ENCODE measurements at places on chromosomes 2 and 18.
A peak's percentile ranks its signal among the peaks of the same experiment; 100 is the strongest.

DNA sequence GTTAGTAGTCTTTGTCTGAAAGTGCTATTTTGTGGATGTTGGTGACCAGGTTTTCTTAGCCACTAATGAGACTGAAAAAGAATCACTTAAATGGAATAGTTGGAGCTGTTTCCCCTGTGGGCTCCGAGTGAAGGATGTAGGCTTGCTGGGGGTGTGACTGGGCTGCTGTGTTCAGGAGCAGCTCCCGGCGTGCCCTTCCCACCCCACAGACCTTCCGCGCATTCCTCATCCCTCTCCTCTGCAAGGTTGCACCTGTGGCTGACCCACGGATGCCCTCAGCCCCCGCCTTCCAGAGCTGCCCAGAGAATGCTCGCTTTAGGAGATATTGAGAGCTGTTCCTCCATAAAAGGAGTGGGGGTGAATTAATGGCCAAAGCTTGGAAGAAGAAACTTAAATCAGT lies 174.3 kb downstream of the LDLRAD4 start:
- H3K27me3 ChIP-seq = peaks cover 16% of the 10 kb centered on the region
- DNase-seq = no peak
- H3K4me3 ChIP-seq = no peak overlapping the region
- H3K27ac ChIP-seq = no peak overlapping the region
- H3K36me3 ChIP-seq = no peaks in the 10 kb centered on the region

GRCh38 chr18:58394602-58395425 lies 234.1 kb downstream of the ALPK2 start:
- no peak for DNase-seq
- H3K27me3 ChIP-seq = no peaks in the 10 kb centered on the region
- H3K4me1 ChIP-seq = peaks cover 63% of the 10 kb centered on the region
- H3K27ac ChIP-seq = no peak overlapping the region
- peaks cover 19% of the 10 kb centered on the region for H3K36me3 ChIP-seq

DNA sequence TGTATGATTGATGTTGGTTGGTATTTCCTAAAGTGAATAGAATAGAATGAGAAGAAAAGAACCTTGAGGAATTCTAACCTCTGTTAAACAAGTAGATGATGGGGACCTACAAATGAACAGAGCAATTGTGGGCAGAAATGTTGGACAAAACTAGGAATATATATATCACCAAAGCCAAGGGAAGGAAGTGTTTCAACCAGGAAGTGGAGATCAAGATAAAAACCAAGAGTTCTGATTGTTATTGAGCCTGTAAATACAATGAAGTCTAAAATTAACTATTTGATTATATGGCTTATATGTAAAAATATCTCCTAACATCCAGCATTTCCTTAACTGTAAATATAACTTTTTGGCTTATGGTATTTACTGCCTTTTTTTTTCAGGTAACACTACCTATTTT lies 730.0 kb downstream of the SOCS6 start:
- no peak overlapping the region for H3K27ac ChIP-seq
- H3K36me3 ChIP-seq = no peaks in the 10 kb centered on the region
- H3K27me3 ChIP-seq = peaks cover 5% of the 10 kb centered on the region
- no peak overlapping the region for H3K4me3 ChIP-seq
- DNase-seq = no peak
- H3K4me1 ChIP-seq = no peaks in the 10 kb centered on the region

DNA sequence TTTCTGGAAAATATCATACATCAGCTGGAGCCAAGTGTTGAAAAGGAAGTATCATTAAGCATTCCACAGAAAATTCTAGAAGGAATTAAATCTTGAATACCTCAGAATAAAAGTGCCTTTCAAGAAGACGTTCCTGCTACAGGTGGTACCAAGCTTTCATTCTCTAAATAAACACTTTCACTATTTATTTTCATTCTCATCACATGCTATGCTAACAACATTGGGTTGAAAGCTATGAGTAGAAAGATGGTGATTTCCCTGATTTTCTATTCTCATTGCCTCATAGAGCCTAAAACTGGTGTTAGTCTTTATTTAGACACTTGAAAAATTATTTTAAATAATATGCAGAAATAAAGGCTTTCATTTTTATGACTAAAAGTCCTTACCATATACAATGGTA lies 324.7 kb downstream of the LRP1B start:
- no peak overlapping the region for H3K4me3 ChIP-seq
- H3K4me1 ChIP-seq = peaks cover 11% of the 10 kb centered on the region
- H3K27ac ChIP-seq = no peak overlapping the region

DNA sequence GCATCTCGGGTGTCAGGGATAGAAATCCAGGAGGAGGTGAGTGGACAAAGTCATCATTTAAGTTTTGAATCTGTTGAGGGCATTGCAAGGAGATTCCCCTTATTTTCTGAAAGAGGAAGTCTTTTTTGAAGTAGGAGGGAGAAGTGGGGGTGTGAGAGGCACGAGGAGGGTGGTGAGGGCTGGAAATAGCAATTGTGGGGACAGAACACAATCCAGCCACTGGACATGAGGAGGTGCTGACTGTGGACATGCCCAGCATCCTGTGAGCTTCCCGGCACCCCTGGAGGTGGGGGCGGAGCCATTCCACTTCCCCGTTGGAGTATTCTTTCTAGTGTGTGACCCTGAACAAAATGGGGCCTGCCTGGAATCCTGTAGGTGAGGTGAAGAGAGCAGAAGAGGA lies 310.7 kb upstream of the EPAS1 start:
- H3K27ac ChIP-seq = no peak overlapping the region
- DNase-seq = no peak
- no peaks in the 10 kb centered on the region for H3K36me3 ChIP-seq
- H3K4me3 ChIP-seq = no peak overlapping the region

GRCh38 chr18:42413870-42414269 lies 458.8 kb downstream of the PIK3C3 start:
- H3K27me3 ChIP-seq = no peaks in the 10 kb centered on the region
- DNase-seq = no peak
- peaks cover 7% of the 10 kb centered on the region for H3K36me3 ChIP-seq
- H3K4me1 ChIP-seq = no peaks in the 10 kb centered on the region

GRCh38 chr2:40148334-40148733 lies 303.6 kb downstream of the SLC8A1 start:
- no peak overlapping the region for H3K27ac ChIP-seq
- H3K27me3 ChIP-seq = peaks cover 3% of the 10 kb centered on the region
- DNase-seq = no peak
- no peaks in the 10 kb centered on the region for H3K36me3 ChIP-seq
- no peak overlapping the region for H3K4me3 ChIP-seq
- H3K4me1 ChIP-seq = peaks cover 6% of the 10 kb centered on the region

DNA sequence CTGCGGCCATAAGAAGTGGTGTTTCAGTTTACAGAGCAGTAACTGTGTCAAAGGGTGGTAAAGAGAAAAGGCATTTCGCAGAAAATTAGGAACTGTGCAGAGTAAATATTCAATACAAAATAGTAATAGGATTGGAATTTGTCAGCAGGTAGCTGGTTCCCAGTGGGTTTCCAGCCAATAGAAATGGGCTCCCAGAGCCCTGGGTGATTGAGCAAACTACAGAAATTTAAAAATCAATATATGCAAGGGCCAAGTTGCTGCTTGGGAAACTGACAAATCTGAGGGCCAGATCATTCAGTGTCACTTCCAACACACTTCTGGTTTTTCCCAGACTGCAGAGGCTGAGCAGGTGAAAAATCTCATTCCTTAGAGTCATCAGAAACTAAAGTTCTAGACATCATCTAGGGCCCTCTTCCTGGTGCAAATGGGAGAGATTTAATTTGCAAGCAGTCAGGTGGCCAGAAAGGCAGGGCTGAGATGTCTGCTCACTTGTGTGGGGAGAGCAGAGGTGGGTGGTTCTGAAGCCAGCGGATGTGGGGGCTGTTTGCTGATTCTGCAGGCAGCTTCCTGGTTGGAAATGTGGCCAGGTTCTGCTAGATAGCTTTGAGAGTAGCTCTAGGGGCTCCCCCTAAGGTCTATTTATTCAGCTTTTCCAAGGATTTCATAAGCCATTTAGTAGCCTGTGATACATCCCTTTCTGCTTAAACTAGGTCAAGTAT lies 182.4 kb downstream of the NCK2 start:
- no peaks in the 10 kb centered on the region for H3K36me3 ChIP-seq
- DNase-seq = no peak
- H3K4me3 ChIP-seq = no peak overlapping the region
- H3K4me1 ChIP-seq = peaks cover 11% of the 10 kb centered on the region

DNA sequence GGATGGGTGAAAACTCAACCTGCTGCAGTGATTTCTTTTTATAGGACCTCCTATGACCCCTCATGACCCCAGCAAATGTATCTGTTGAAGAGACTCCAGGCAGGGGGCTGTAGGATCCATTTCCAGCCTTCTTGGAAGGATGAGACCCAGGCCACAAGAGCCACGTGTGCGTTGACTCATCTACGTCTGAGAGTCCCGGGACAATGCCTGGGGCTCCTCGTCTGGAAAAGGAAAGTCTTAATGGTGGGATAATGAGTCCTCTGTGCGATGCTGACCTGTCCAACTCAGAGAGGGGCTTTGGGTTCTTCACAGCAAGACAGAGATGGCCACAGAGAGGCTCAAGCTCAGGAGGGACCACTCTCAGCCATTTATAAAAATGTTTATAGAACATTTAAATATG lies 80.8 kb downstream of the SMIM21 start:
- H3K4me3 ChIP-seq = no peak overlapping the region
- H3K4me1 ChIP-seq = peaks cover 77% of the 10 kb centered on the region
- peaks cover 3% of the 10 kb centered on the region for H3K36me3 ChIP-seq

DNA sequence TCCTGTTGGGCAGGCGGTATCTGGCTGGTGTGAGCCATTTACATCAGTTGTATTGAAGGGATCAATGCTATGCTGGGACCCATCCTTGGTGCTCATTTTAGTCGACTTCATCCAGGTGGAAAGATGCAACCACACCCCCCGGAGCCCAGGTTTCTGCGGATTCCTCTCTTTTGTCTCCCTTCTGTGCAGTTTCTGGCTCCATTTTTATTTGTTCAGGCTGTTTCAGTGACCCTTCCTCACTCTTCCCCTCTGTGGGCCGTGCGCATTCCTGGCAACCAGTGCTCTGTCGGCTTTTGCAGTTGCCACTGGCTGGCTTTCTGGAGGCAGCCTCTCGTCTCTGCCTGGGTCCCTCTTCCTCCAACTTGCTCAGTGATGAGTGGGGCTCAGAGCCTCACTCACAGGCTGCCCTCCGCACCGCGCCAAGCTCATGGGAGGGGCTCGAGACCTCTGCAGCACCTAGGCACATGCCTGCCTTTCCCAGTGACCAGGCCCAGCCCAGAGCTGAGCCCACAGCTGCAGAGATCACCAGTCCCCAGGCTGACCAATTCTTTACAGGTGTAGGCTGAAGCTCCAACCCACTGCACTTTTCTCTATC lies 12.1 kb downstream of the SH3RF3 start:
- no peaks in the 10 kb centered on the region for H3K36me3 ChIP-seq
- no peak for DNase-seq
- H3K4me3 ChIP-seq = no peak overlapping the region
- H3K27ac ChIP-seq = no peak overlapping the region

- no peak overlapping the region for H3K4me3 ChIP-seq
- H3K27me3 ChIP-seq = no peaks in the 10 kb centered on the region
- no peaks in the 10 kb centered on the region for H3K36me3 ChIP-seq
These were observed 545.8 kb downstream of the ARHGAP15 start for GRCh38 chr2:143675021-143675420.

- peak overlapping the region; percentile 45 for H3K4me3 ChIP-seq
- no peaks in the 10 kb centered on the region for H3K36me3 ChIP-seq
- DNase-seq = no peak
- no peak overlapping the region for H3K27ac ChIP-seq
These were observed 1.2 kb upstream of the RAD51AP2 start for GRCh38 chr2:17519486-17519885.

GRCh38 chr2:197426723-197427603 lies 7.9 kb downstream of the SF3B1 start:
- no peak overlapping the region for H3K4me3 ChIP-seq
- H3K4me1 ChIP-seq = peaks cover 33% of the 10 kb centered on the region
- peak overlapping the region; percentile 84 for H3K27ac ChIP-seq
- H3K27me3 ChIP-seq = no peaks in the 10 kb centered on the region
- peaks cover 34% of the 10 kb centered on the region for H3K36me3 ChIP-seq

DNA sequence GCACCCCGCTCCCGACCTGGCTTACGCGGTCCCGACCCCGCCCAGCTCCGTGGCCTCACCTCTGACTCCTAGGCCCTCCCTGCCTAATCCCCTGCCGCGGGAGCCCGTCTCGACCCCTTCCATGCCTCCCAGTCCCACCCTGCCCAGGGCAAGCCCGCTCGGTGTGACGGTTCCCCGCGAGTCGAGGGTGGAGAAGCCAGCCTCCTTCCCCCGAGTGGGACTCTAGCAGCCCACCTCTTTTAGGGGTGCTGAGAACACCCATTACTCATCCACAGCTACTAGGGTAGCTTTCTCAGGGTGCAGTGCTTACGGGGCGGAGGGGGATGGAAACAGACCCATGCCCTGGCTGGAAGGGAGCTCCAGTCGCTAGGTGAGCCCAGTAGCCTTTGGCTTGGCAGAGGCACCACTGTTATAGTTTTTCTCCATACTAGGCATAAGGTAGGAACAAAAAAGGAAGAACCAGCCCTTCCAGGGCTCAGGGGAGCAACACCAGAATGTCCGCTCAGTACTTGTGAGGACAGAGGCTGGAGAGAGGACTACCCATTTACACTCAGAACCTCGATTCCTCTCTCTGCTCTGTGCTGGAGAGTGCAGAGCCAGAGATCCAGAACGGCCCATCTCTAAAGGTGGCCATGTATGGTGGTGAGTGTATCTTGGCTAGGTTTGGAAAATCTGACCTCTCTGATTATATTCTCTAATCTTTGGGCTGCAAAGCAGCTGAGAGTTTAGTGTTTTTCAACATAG lies 606 bp downstream of the AGBL5 start:
- H3K4me3 ChIP-seq = peak overlapping the region; percentile 94
- H3K4me1 ChIP-seq = peaks cover 26% of the 10 kb centered on the region
- no peak for DNase-seq
- H3K36me3 ChIP-seq = peaks cover 38% of the 10 kb centered on the region
- H3K27me3 ChIP-seq = peaks cover 14% of the 10 kb centered on the region
- H3K27ac ChIP-seq = peak overlapping the region; percentile 72

- H3K4me1 ChIP-seq = no peaks in the 10 kb centered on the region
- no peak overlapping the region for H3K27ac ChIP-seq
These were observed 22.5 kb upstream of the LRP2 start for GRCh38 chr2:169384816-169385215.

DNA sequence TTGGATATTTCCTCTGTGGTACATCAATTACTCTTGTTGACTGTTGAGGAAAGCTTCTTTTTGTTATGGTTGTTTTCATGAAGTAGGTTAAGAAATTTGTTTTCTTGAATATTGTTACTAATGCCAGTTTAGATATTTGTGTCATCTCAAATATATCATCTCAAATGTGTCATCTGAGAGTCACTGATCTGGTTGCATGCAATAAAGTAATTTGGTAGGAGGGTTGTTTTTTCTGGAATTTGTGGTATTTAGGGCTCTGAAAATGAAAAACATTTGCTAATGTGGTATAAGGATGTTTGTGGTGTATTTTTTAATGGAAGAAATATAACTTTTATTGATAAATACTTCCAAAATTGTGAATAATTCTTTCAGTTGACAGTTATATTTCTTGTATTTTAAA lies 117.7 kb downstream of the GREB1L start:
- peaks cover 3% of the 10 kb centered on the region for H3K27me3 ChIP-seq
- peaks cover 40% of the 10 kb centered on the region for H3K36me3 ChIP-seq
- DNase-seq = no peak
- no peak overlapping the region for H3K4me3 ChIP-seq
- H3K27ac ChIP-seq = no peak overlapping the region

- H3K27ac ChIP-seq = no peak overlapping the region
- H3K27me3 ChIP-seq = no peaks in the 10 kb centered on the region
- no peaks in the 10 kb centered on the region for H3K36me3 ChIP-seq
- peaks cover 11% of the 10 kb centered on the region for H3K4me1 ChIP-seq
These were observed 234.2 kb upstream of the SPOPL start for GRCh38 chr2:138267161-138267901.

- no peak for DNase-seq
- no peak overlapping the region for H3K4me3 ChIP-seq
- H3K4me1 ChIP-seq = peaks cover 19% of the 10 kb centered on the region
- H3K36me3 ChIP-seq = no peaks in the 10 kb centered on the region
These were observed 25.5 kb upstream of the CIB4 start for GRCh38 chr2:26666671-26667070.
